ENCODE measurements at places on chromosomes 3 and 15.
A peak's percentile ranks its signal among the peaks of the same experiment; 100 is the strongest.

DNA sequence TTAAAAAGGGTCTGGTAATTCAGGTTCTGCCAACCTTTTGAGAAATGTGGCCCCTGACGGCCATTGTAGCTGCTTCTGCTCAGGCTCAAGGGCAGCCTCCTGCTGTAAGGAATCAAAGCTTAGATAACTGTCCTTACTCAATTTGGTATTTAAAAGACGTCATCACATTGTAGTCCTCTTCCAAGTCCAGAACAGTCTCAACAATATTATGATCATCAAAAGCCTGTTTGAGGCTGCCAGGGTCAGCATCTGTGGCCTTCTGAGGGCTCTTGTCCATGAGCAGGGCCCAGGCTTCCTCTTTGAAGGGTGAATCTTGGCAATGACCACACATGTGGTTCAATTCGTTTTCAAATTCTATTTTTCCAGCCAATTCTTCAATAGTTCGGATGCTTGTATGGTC is 6.0 kb downstream of the C3orf62 start:
- DNase-seq: no peak

- DNase-seq: no peak
Observed at GRCh38 chr3:184596233-184596632, 34.6 kb downstream of the EPHB3 start.

GRCh38 chr15:89623165-89623564 is 32.1 kb downstream of the KIF7 start:
- DNase-seq: no peak

DNA sequence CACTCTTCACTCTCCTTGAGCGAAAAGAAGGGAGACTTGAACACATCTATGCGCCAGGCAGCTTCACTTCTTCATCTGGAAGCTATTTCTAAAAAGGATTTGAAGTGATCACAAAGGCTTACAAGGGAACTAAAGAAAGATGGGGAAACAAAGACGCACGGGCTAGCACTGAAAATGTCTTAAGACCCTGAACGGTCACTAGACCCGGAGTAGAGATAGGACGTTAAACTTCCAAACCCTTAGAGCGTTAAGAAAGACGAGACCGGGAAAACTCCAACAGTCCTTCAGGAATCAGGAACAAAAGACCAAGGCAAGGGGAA is 47.5 kb upstream of the EPHB3 start:
- DNase-seq: no peak

DNA sequence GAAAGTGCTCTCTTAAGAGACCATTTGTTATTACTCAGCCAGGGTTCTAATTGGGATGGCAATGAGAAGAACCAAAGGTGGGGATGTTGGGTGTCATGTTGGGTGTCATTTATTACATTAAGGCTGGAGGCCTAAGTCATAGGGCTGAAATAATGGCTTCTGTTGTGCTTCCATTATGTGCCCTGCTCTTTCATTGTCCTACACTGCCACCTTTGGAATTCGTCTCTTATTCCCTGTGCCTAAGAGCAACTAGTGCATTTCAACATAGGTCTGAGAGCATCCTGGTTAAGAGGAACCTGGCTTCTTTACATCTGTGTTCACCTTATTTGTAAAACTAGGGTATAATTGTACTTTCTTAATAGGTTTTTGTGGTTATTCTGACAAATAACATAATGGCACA is 32.2 kb downstream of the RIOX2 start:
- peak; percentile 6 for DNase-seq
